G401 (cell line): ENCODE measurements at places on chromosomes 4 and X.

- DNase-seq, result no peak
Measured at GRCh38 chrX:40140706-40141499, 43.1 kb upstream of the BCOR start.

- peak; percentile 6 for DNase-seq
Measured at GRCh38 chr4:153169776-153170175, 34.5 kb upstream of the TRIM2 start.

GRCh38 chr4:83885256-83886182, 349.6 kb downstream of the GPAT3 start:
- DNase-seq, result no peak

GRCh38 chrX:38968344-38969216, 167.3 kb downstream of the MID1IP1 start:
- DNase-seq, result no peak

DNA sequence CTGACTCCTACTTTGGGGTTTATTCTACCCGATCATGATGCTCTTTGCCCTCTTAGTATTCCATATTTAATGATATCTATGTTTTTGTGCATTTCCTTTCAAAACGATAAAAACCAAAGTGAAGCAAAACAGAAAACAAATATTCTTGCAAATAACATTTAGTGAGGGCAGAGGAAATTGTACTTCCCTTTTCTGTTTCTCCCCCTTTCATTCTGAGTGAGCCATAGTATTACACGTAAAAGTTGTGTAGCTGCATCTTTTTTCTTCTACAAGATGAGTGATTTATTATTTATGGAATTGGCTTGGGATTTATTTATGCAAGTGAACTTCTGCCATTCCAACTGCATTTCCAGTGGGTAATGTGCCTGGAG, 109.9 kb downstream of the AFF2 start:
- DNase-seq, result no peak

- no peak for DNase-seq
Measured at GRCh38 chrX:16589211-16589610, 60.7 kb upstream of the S100G start.

DNA sequence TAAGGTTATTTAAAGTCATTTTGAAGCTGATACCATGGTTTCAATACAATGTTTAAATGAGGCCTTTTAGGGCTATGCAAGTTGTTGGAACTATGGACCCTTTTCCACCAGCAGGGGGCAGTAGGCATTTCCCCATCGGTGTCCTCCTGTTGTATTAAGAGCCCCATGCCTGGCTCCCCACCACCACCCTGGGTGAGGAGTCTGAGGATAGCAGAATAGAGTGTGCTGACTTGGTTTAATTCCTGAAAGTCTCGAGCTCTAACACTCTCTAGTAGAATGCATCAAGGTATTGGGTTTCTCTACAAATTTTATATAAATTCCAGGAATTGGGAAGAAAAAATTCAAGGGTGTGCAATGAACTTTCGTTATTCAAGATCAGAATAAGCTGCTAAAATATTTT, 234.8 kb upstream of the JADE1 start:
- DNase-seq, result peak; percentile 29

DNA sequence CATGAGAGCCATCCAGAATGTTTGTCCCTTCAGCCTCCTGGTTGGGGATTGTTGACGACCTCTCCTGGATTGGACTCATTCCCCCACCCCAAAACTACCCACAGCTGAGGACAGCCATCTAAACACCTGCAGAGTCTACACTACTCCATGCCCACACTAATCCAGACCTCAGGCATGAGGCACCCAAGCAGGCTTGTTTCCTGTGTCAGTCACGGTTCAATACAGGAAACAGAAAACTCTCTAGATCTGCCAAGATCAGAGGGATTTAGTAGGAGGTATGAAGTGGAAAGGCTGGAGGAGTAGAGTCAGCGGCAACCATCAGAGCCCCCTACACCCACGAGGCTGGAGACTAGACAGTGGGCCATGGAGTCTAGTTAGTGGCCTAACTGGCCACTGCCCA, 37.7 kb downstream of the HAND2 start:
- no peak for DNase-seq

DNA sequence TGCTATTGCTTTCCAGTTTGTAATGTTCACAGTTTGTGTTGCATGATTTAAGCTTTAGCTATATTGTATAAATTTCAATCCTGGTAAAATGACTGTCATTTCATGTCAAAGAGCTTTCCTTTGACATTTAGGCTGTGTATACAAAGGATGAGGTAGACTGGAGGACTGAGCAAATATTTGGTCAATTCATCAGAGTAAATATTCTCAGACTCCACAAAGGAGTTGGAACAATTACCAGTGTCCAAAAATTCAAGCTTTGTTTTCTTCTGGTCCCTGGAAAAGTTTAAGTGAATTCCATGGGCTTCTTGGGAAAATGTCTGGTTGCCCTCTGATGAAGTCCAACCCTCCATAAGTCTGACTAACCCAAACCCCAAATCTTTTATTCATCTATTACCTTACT, 682.4 kb downstream of the DACH2 start:
- DNase-seq, result no peak

DNA sequence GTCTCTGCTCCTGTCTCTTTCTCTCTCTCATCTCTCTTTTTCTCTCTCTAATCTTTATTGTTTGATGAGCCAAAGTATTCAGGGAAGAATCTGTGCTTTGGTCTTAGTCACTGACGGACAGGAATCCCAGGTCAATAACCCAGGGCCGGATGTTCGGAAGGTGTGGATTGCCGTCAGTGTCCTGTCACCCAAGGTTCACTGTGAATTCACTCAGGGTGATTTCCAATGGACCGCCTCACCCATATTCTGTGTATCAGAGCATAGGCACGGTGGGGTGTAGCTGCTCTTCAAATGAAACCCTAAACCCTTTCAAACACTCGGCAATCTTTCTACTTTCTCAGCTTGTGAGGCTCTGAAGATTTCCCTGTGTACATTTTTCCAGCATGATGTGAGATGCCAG, 144.6 kb upstream of the GPC4 start:
- no peak for DNase-seq

- DNase-seq, result peak; percentile 47
Measured at GRCh38 chrX:115642895-115643530, 82.0 kb downstream of the PLS3 start.

- DNase-seq, result no peak
Measured at GRCh38 chr4:174521800-174522182, 497 bp downstream of the HPGD start.

DNA sequence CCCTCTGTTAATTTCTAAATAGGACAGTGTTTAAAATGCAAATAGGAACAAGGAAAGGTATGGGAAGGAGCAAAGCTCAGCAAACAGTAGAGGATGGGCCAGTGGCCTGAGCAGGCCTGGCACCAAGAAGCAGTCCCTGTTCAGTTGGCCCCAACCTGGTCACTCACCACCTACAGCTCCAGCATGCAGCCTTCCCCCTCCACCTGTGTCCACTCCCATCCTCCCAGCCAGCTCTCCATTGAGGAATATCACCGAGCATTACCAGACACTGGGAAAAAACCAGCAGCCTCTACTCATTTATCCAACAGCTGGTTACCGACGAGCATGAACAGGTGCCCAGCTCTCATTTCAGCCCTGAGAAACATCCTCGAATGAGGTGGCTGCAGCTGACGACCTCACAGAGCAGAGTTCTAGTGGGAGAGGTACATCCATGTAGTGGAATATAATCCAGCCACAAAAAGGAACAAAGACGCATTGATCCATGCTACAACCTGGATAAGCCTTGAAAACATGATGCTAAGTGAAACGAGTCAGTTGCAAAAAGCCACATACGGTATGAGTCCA, 25.6 kb downstream of the CD99L2 start:
- no peak for DNase-seq

DNA sequence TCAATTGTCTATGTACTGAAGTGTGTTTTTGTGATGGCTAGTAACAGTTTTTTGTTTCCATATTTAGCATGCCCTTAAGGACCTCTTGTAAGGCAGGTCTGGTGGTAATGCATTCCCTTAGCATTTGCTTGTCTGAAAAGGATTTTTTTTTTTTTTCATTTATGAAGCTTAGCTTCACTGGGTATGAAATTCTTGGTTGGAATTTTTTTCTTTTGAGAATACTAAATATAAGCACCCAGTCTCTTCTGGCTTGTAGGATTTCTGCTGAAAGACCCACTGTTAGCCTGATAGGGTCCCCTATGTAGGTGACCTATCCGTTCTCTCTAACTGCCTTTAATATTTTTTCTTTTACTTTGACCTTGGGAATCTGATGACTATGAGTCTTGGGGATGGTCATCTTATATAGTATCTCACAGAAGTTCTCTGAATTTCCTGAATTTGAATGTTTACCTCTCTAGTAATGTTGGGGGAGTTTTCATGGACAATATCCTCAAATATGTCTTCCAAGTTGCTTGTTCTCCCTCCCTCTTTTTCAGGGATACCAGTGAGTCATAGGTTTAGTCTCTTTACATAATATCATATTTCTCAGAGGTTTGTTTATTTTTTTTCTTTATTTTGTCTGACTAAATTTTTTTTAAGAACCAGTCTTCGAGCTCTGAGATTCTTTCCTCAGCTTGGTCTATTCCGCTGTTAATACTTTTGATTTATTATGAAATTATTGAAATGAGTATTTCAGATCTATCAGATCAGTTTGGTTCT, 157.1 kb upstream of the PGRMC2 start:
- no peak for DNase-seq

GRCh38 chr4:41189666-41190065, 24.7 kb downstream of the APBB2 start:
- no peak for DNase-seq

DNA sequence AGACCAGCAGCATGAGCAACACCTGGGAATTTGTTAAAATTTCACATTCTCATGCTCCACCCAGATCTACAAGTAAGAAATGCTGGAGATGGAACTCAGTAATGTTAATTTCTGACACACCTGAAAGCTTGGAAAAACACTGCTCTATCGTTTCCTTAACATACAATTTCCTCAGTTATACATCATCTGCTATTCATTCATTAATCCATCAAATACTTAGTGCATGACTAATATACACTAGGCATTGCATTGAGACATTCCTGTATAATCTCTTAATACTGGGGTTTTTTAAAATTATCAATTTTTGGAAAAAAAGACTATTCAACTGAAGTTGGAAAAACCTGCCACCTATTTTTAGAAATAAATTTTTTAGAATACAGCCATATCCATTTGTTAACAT, 106.1 kb downstream of the CHM start:
- no peak for DNase-seq
